ENCODE measurements at places on chromosomes 16 and 17.

GRCh38 chr16:64250866-64251265 lies 871.0 kb downstream of the CDH11 start:
- no peak for DNase-seq

DNA sequence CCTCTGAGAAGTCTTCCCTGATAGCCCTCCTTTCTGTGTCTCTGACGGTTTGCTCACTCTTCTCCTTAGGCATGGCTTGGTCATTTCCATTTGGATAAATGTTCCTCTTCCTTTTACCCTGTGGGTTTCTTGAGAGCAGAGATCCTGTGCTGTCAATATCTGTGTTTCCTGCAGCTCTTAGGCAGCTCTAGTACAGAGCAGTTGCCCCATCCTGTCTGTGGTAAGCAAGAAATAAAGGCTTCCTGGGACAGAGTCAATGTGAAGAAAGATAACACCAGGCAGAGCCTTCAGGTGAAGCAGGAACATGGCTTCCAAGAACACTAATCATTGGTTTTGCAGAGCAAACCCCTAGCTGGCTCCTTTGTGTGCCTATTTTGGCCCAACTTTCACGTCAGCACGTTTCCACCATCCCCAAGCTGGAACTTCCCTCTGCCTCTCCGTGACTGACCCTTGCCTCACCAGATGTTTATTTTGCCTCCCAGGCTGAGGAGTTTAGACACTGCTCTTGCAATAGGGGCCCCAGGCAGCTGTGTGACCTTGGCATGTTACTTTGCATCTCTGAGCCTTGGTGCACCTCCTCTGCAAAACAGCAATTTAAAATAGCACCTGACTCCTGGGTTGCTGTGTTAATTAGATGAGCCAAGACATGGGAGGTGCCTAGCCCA lies 49.6 kb upstream of the SIAH1 start:
- no peak for DNase-seq

DNA sequence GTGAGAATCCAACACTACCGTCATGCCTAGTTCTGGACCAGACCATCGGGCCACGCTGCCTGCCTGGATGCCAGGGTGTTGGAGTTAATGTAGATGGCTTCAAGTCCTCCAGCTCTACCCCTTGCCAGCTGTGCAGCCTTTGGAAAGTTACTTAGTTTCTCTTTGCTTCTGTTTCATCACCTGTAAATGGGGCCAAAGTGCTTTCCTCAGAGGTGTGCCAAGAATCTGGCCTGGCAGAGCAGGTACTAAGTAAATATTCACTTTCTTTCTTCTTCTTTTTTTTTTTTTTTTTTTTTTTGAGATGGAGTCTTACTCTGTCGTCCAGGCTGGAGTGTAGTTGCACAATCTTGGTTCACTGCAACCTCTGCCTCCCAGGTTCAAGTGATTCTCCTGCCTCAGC lies 159.5 kb upstream of the RPL38 start:
- no peak for DNase-seq

GRCh38 chr17:1787301-1787902 lies 25.5 kb downstream of the SERPINF1 start:
- DNase-seq: no peak

- DNase-seq: no peak
Observed at GRCh38 chr17:47837401-47838039, 3.6 kb downstream of the SCRN2 start.

- DNase-seq: no peak
Observed at GRCh38 chr17:76106703-76107102, 3.1 kb upstream of the EXOC7 start.

DNA sequence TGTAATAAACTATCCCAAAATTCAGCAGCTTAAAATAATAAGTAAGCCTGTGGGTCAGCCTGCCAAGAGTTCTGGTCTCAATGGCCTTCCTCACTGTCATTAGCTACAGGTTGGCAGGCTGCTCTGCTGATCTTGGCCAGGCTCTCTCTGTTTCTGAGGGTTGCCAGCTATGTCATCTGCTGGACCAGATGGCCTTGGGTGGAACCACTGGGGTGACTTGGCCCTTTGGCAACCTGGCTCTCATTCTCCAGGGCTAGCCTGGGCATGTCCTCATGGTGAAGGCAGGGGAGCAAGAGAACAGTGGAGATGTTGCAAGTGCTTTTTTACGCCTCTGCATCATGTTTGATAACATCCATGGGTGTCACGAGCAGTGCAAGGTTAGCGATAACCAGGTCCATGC lies 13.9 kb downstream of the ITGAM start:
- DNase-seq: no peak

DNA sequence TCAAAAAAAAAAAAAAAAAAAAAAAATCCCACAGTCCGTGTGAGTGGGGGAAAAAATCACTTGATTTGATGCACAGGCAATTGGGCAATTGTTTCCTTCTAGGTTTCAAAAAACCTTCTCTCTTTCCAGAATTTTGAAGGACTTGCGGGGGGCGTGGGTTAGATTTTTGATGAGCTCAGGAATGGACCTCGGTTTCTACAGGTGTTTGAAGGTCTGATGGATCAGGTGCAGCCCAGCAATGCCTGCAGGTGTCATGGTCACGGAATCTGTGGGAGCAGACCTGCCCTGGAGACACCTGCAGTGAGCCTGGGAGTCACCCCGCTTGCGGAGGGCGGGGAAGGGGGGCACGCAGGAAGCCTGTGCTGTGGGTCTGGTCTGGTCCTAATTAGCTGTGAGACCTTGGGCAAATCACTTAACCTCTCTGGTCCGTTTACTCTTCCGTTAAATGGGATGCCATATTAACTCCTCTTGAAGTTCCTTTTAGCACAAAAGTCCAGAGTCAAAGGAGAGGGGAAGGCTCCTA lies 174.2 kb downstream of the IRF8 start:
- DNase-seq: no peak

GRCh38 chr16:89289428-89290395 lies 72.2 kb downstream of the ZNF778 start:
- DNase-seq: peak; percentile 51

- DNase-seq: peak; percentile 79
Observed at GRCh38 chr16:11047057-11047456, 102.7 kb downstream of the CLEC16A start.

DNA sequence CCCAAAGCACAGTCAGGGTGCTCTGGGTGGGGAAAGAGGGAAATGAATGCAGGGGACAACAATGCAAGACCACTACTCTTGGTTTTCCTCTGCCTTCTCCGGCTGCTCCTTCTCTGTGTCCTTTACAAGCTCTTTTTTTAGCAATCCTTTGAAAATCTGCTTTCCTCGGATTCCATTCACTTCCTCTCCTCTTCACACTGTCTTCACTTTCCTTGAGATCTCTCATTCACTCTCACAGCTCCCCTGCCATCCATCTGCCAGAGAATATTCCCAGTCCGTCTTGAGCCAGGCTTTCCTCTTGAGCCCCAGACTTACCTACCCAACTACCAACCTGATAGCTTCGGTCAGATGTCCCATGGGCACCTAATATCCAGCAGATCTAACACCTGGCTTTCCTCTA lies 11.0 kb upstream of the SPOP start:
- no peak for DNase-seq

DNA sequence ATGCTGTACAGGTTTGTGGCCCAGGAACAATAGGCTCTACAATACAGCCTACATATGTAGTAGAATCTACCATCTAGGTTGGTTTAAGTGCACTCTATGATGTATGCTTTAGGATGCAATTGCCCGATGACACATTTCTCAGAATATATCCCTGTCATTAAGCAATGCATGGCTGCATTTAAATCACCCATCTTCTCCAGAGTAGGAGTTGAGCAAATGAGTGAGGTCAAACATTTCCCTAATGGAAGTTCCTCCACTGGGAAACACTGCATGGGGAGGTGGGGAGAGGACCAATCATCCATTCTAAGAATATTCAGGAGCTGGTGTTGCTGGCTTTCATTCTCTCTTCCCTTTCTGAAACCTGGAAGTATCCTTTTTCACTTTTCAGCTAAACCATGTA lies 2.0 kb upstream of the PCTP start:
- no peak for DNase-seq

DNA sequence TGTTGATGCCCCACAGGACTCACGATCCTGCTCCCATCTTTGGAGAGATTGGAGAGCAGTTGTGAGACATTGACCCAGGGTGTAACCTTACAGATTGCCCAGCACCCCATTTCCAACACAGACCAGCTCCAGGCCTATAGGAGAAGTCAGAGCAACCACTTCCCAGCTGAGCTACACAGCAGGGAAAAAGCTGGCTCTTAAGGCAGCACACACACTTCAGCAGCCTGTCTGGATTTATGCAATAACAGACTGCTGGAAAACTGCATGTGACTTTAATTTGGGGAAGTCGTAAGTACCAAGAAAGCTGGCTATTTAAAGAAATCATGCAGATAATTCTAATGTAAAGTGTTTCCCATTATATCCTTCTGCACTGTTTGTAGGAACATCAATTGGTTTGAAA lies 30.8 kb downstream of the NOG start:
- DNase-seq: no peak

DNA sequence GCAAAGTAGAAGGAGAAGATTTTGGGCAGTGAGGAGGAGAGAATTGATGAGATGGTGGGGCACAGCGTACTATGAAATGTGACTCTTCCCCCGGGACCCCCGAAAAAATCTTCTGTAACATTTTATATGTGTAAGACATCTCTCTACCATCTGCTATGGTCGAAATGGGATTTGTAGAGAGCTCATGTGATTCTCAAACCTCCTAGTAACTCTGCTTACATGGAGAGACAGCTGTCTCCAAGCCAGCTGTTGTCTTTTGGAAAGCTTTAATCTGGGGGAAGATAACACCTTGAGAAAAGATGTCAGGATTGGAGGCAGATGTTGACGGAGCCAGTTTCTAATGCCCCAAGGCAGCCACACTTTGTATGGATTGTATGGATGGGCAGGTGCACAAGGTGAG lies 94.1 kb downstream of the PRKCB start:
- DNase-seq: peak; percentile 52

- DNase-seq: no peak
Observed at GRCh38 chr17:30824002-30824355, 513 bp downstream of the CRLF3 start.

- peak; percentile 26 for DNase-seq
Observed at GRCh38 chr17:79365836-79366770, 244.7 kb downstream of the RBFOX3 start.

GRCh38 chr16:9003322-9003721 lies 39.6 kb upstream of the USP7 start:
- peak; percentile 94 for DNase-seq

DNA sequence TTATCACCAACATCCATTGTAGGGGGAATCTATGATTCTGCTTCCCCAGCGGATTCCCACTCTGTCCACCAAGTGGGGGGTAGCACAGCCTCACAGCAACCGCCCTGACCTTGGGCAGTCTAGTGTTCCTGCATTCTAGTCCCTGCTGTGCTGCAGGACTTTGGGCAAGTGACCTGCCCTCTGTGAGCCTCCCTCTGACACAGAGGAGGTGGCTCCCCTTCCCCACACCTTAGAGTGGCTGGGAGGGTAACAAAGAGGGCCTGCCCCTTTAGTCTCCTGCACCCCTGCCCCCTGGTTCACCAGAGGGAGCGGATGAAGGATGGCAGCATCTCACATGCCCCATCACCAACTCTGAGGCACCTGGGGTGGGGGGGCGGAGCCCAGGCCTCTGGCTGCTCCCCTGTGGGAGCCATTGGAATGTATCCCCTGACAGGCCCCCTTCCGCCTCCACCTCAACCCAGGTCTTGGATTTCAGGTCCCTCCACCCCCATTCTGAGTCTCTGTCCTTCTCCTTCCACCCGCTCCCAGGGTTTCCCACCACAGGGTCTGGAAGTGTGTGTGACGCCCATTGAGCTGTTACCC lies 10.1 kb downstream of the GAS2L2 start:
- DNase-seq: no peak

DNA sequence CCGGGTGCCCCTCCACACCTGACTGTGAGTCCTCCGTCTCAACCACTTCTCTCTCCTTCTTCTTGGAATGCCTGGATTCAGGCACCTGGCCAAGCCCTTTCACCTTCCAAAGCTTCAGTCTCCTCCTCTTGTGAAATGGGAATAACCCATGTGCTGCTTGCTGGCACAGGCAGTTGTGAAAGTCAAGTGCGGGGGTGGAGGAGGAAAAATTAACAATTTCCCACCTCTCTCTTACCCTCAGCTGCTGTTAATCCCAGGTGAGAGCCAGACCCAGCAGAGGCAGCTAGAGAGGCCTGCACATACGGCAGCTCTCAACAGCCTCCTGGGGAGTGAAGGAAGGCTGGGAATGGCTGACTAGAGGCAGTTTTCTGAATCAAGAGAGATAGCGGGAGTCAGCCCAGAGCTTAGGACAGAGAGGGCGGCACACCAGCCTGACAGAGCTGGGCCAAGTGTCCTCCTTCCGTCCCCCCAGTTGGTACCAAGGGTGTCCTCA lies 77.9 kb upstream of the LGALS9 start:
- no peak for DNase-seq

DNA sequence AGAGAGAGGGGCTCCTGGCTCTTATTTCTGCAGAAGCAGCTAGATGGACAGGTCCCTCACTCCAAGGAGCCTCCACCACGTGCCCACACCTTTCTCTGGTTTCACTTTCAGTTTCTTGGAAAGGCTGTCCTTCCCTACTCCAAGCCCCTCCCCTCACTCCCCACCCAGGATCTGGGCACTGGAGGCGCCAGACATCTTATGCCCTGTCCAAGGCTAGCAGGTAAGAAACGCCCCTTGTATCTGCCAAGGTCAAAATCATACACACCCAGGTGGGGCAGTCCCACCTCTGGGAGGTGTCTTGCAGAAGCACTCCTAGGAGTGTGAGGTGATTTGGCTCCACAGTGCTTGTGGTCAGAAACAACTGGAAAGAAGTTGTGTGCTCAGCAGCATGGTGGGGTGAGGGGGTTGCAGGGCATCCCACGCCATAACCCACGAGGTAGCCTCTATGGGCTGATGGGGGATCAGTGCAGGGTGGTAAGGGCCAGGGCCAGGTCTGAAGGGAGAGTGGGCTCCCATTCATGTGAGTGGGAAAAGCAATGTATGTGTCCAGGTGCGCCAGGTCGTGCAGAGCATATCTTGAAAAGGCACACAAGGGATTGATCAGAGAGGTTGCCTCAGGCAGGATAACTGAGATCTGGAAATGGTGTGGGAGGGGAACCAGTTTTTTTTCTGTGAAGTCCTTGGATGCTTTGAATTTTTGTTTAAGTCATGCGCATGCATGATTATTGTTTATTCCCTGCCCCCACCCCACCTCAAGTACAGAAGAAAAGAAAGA lies 31.8 kb upstream of the PRM1 start:
- peak; percentile 77 for DNase-seq

- no peak for DNase-seq
Observed at GRCh38 chr17:60110586-60110985, 31.9 kb upstream of the HEATR6 start.

GRCh38 chr17:55601874-55602364 lies 90.7 kb upstream of the SMIM36 start:
- peak; percentile 32 for DNase-seq

DNA sequence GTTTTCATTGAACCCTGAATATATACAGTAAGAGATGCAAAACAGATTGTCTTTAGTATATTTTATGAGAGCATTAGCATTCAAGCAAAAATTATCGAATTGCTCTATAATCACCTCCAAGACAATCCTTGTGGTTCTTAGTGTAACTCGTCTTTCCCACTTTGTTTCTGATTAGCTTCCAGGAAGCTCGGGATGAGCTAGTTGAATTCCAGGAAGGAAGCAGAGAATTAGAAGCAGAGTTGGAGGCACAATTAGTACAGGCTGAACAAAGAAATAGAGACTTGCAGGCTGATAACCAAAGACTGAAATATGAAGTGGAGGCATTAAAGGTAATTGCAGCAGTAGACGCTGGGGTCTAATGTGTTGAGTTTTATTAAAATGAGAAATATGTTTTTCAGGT lies 9.9 kb downstream of the NDEL1 start:
- no peak for DNase-seq

All from NCI-H69 (cell line).